Thyroid gland (tissue), 4 donors: ENCODE measurements at places on chromosomes 12 and 14. TPM values are rescaled to one million over a fixed set of nuclear protein-coding genes. Genes with fewer than 3 reads are reported as not detected.

- no peaks in the 10 kb centered on the region for H3K4me1 ChIP-seq
- H3K36me3 ChIP-seq = no peaks in the 10 kb centered on the region
- no peaks in the 10 kb centered on the region for H3K27me3 ChIP-seq
- H3K27ac ChIP-seq = no peak overlapping the region
- no peak for DNase-seq
- no peak overlapping the region for H3K4me3 ChIP-seq
Observed at GRCh38 chr12:108921946-108922345, 42.1 kb downstream of the DAO start.

- no peak for DNase-seq
- H3K36me3 ChIP-seq = no peaks in the 10 kb centered on the region
- no peak overlapping the region for H3K27ac ChIP-seq
- no peaks in the 10 kb centered on the region for H3K4me1 ChIP-seq
- H3K4me3 ChIP-seq = no peak overlapping the region
Observed at GRCh38 chr14:54771411-54772027, 131.1 kb downstream of the GCH1 start.

DNA sequence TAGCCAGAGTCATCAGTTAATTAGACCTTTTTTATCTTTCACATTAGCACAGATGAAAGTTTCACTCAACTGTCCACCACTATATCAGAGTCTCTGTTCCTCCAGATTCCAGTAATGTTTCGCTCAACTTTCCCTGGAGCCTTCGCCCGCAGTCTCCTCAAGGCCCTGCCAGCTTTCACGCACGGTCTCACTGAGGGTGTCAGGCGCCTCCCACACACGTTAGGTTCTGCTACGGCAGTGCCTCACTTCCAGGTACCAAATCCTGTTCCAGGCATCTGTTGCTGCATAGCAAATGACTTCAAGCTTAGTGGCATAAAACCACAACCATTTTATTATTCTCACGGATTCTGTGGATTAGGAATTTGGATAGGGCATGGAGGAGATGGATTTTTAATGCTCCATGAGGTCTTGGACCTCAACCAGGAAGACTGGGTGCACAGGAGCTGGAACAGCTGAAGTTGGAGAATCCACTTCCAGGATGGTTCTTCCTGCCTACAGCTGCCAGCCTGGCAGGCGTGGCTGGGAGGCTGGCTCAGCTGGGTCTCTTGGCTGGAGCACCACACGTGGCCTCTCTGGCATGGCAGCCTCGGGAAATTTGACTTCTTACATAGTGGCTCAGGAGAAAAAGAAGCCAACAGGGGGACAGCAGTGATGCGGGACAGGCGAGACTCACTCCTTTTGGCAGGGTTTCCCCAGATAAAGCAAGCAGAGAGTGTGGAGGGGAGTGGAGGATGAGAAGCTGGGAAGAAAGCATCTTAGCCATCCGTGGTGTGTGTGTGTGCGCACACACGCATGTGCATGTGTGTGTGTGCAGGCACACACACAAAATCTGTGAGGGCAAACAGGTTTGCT is 21.3 kb upstream of the BCDIN3D start:
- no peak overlapping the region for H3K27ac ChIP-seq
- no peaks in the 10 kb centered on the region for H3K27me3 ChIP-seq
- peak; percentile 65 for DNase-seq
- no peaks in the 10 kb centered on the region for H3K36me3 ChIP-seq
- no peak overlapping the region for H3K4me3 ChIP-seq

GRCh38 chr14:24734917-24735500 is 101.0 kb upstream of the GZMB start:
- H3K27me3 ChIP-seq = no peaks in the 10 kb centered on the region
- peak; percentile 38 for DNase-seq

DNA sequence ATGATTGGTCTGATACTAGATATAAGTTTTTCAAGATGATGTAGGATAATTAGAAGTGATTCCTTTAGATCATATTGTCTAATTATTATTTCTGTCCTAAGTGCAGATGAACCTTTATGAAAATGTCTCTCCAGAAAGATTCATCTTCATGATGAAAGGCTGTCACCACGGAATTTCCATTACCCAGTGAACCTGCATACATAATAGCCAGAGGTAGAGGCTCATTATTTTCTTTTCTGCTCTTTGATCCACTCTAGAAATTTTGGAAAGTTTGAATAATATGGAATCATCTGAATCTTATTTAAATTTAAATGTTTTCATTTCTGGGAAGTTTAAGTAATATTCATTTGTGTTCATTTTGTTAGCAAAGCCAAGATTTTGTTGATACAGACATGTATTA is 137.1 kb upstream of the ATP2B1 start:
- H3K36me3 ChIP-seq = no peaks in the 10 kb centered on the region
- no peak for DNase-seq
- no peak overlapping the region for H3K27ac ChIP-seq
- H3K27me3 ChIP-seq = no peaks in the 10 kb centered on the region
- H3K4me1 ChIP-seq = no peaks in the 10 kb centered on the region
- no peak overlapping the region for H3K4me3 ChIP-seq

- DNase-seq = no peak
- H3K27me3 ChIP-seq = no peaks in the 10 kb centered on the region
- peaks cover 4% of the 10 kb centered on the region for H3K4me1 ChIP-seq
- no peaks in the 10 kb centered on the region for H3K36me3 ChIP-seq
- H3K27ac ChIP-seq = no peak overlapping the region
Observed at GRCh38 chr12:68234140-68234539, 8.5 kb upstream of the IL26 start.

- DNase-seq = peak; percentile 34
- peaks cover 31% of the 10 kb centered on the region for H3K4me1 ChIP-seq
- peaks cover 76% of the 10 kb centered on the region for H3K27me3 ChIP-seq
- H3K4me3 ChIP-seq = peak overlapping the region; percentile 20
Observed at GRCh38 chr12:54017878-54018467, 9.2 kb downstream of the HOXC8 start.

GRCh38 chr14:27410981-27411380 is 813.1 kb upstream of the NOVA1 start:
- H3K36me3 ChIP-seq = no peaks in the 10 kb centered on the region
- no peaks in the 10 kb centered on the region for H3K27me3 ChIP-seq
- no peak overlapping the region for H3K27ac ChIP-seq
- no peak overlapping the region for H3K4me3 ChIP-seq
- H3K4me1 ChIP-seq = no peaks in the 10 kb centered on the region

DNA sequence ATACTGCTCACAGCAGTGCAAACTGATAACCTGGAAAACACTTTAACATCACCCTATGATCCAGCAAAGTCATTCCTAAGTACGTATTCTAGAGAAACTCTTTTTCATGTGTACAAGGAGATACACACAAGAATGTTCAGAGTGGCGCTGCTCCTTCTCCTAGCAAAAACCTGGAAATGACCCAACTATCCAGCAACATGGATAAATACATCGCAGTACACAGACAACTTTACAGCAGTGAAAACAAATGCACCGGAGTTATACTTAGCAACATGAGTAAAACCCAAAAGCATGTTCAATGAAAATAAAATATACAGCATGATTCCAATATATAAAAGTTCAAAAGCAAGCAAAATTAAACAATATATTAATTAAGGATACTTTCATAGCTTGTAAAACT is 18.7 kb downstream of the SART3 start:
- H3K4me1 ChIP-seq = no peaks in the 10 kb centered on the region
- no peak for DNase-seq
- no peak overlapping the region for H3K27ac ChIP-seq
- H3K4me3 ChIP-seq = no peak overlapping the region
- H3K27me3 ChIP-seq = no peaks in the 10 kb centered on the region
- peaks cover 45% of the 10 kb centered on the region for H3K36me3 ChIP-seq

- no peak for DNase-seq
- peaks cover 81% of the 10 kb centered on the region for H3K4me1 ChIP-seq
- no peak overlapping the region for H3K27ac ChIP-seq
- H3K27me3 ChIP-seq = no peaks in the 10 kb centered on the region
- no peaks in the 10 kb centered on the region for H3K36me3 ChIP-seq
- no peak overlapping the region for H3K4me3 ChIP-seq
Observed at GRCh38 chr12:132496358-132496669, 6.4 kb downstream of the FBRSL1 start.

- peaks cover 25% of the 10 kb centered on the region for H3K4me1 ChIP-seq
- H3K4me3 ChIP-seq = no peak overlapping the region
- no peaks in the 10 kb centered on the region for H3K36me3 ChIP-seq
- H3K27me3 ChIP-seq = no peaks in the 10 kb centered on the region
- no peak overlapping the region for H3K27ac ChIP-seq
Observed at GRCh38 chr14:68193970-68194681, 374.5 kb downstream of the RAD51B start.

The MAP1LC3B2 gene
- 1.6 TPM for total RNA-seq

The MGP gene
- 1,014 TPM for total RNA-seq
